Activated T-helper 1 cell treated with anti-CD3 and anti-CD28 coated beads, Interleukin-2, amount 50 U/mL, for 16 hours (primary cell): ENCODE measurements at places on chromosomes 4 and X.

GRCh38 chrX:55253528-55253927 lies 11.2 kb downstream of the PAGE3 start:
- no peak for DNase-seq

GRCh38 chr4:1732911-1733310 lies 11.6 kb downstream of the TACC3 start:
- no peak for DNase-seq

- no peak for DNase-seq
Observed at GRCh38 chrX:103063918-103064434, at the start of gene BEX1. Gene BEX1 (minus strand): TSS chrX:103064171. CDS start chrX:103063274, 897 bp downstream.

- no peak for DNase-seq
Observed at GRCh38 chr4:121737846-121738554, 27.0 kb downstream of the SMIM43 start.

DNA sequence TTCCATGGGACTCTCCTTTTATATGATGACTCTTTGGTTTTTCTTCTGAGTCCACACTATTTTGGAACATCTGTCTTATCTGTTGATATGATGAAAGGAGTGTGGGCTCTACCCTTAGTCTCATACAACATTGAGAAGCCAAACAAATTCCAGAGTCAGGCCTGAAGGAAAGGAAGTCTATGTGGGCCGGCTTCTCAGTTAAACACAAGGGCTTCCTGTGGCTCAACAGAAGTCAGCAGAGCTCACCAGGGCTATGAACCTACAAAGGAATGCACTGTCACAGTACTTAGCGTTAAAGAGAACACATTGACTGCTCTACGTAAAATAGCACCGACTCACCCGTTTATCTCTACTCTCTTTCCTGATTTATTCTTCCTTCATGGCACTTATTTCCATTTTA lies 641.0 kb upstream of the FRG1 start:
- DNase-seq, result no peak

- no peak for DNase-seq
Observed at GRCh38 chr4:7523526-7523925, 88.8 kb upstream of the PSAPL1 start.

GRCh38 chr4:160537681-160538080 lies 1434.8 kb downstream of the RAPGEF2 start:
- no peak for DNase-seq

- DNase-seq, result no peak
Observed at GRCh38 chr4:126405369-126405982, 1090.7 kb downstream of the FAT4 start.

- DNase-seq, result no peak
Observed at GRCh38 chrX:35741142-35741541, 57.0 kb upstream of the MAGEB16 start.

- no peak for DNase-seq
Observed at GRCh38 chr4:112426416-112426815, 89.6 kb downstream of the NEUROG2 start.

DNA sequence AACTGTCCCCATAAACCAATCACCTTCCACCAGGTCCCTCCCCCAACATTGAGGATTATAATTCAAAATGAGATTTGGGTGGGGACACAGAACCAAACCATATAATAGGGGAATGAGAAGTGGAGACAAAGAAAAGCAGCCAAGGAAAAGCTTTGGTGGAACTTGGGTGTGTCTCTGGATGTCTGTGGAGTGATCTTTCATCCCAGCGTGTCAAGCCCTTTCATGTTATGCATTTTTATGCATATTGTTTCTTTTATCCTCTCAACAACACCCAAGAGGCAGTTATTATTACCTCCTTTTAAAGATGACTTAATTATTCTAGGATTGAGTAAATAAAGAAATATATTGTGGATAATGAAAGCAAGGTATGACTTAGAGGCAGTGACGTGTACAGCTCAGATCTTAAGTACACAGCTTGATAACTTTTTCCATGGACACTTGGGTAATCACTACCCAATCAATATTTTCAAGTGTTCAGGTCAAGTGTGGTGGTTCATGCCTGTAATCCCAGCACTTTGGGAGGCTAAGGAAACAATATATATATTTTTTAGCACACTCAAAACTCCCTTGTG lies 42.6 kb upstream of the HOPX start:
- no peak for DNase-seq

GRCh38 chr4:5460106-5460801 lies 248.1 kb downstream of the EVC2 start:
- DNase-seq, result no peak

- DNase-seq, result no peak
Observed at GRCh38 chr4:148651991-148652390, 209.8 kb upstream of the NR3C2 start.

- DNase-seq, result no peak
Observed at GRCh38 chrX:34371754-34372153, 239.6 kb upstream of the FAM47A start.

- DNase-seq, result peak; percentile 75
Observed at GRCh38 chrX:12974796-12975669, at the start of gene TMSB4X. Gene TMSB4X (plus strand): TSS chrX:12975110.

- DNase-seq, result no peak
Observed at GRCh38 chr4:124085561-124086180, 626.9 kb downstream of the ANKRD50 start.

DNA sequence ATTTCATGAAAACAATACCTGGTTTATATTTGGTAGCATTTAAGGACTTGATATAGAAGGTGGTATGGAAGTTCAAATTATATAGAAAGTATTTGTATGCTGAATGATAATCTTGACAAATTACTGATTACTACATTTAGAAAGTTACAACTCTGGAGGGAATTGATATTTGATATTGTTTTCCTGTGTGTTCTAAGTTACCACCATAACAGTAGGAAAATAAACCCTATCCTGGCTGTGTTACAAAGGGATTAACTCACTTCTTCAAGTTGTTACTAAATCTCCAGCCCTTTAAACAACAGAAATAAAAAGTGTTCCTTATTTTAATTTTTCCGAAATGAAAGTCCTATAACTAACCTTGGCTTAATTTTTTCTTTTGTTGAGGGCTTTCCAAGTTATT lies 36.6 kb downstream of the FHL1 start:
- DNase-seq, result no peak

GRCh38 chr4:122341886-122342285 lies 36.9 kb upstream of the ADAD1 start:
- DNase-seq, result no peak

- DNase-seq, result no peak
Observed at GRCh38 chrX:44997282-44997812, 124.4 kb downstream of the KDM6A start.

- DNase-seq, result no peak
Observed at GRCh38 chr4:113781439-113782040, 20.0 kb upstream of the CAMK2D start.

- no peak for DNase-seq
Observed at GRCh38 chr4:151420250-151420807, 11.4 kb downstream of the FHIP1A start.

DNA sequence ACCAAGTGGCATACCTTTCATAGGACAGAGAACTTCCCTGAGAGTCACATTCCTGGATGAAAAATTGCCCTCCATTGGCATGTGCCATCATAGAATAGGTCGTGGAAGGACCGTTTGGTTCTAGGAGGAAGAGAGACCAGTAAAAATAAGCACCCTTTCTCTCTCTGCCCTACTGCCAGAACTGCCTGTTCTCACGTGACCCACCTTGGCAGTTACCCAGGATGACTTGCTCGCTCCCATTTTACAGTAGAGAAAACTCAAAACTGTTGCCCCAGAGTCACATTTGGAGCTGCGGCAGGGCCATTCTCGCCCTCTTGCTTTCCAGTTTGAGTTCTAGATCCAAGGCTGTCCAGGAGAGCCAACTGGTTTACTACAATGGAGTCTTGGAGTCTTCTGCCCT lies 1.1 kb upstream of the NLGN3 start:
- no peak for DNase-seq

- no peak for DNase-seq
Observed at GRCh38 chrX:110836001-110836400, 40.4 kb upstream of the CHRDL1 start.

DNA sequence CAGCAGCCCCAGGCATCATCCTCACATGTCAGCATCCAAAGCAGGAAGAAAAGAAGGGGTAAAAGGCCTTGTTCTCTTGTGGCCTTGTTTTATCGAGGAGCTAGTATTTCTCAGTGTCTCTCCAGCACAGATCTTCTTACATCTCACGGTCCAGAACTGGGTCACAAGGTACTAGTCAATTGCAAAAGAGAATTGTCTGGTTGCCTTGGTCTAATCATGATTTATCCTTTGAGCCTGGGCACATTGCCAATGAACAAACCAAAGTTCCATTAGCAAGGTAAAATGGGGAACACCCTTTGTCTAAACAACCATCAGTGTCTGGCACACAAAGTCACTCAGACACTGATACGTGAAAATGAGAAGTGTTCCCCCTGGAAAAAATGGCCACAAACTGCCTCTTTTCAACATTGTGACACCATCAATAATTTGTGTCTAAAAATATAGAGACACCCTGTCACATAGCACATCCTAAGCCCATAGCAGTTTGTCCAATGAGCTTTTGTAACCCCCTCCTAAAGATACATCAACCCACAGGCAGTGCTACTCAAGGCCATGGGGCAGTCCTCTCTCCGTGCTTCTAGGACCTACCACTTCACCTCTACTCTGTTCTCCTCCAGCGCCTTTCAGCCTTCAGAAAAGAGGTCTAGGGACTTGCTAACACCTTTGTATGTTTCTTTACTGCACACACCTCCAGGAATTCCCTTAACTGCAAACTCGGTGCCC lies 534.4 kb downstream of the MID1IP1 start:
- no peak for DNase-seq

- no peak for DNase-seq
Observed at GRCh38 chrX:68419975-68420374, 13.3 kb downstream of the OPHN1 start.

DNA sequence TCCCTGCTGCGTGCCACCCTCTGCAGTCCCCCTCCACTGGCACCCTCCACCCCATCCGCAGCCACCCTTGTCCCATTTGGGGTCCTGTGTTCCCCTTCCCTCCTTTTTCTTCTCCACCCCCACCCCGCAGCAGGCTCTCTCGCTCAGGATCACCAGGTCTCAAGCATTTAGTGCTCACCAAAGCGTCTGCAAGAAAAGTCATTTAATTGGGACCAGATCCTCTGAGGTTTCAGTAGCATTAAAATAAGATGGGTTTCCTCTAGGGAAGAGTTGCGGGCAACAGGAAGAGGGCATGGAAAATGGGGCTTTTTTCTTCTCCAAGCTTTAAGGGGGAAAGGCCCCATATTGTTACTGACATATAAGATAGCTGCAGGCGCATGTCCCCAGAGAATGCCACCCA lies 4.9 kb upstream of the HAUS7 start:
- DNase-seq, result no peak

GRCh38 chr4:89586864-89587263 lies 250.1 kb downstream of the SNCA start:
- DNase-seq, result no peak

DNA sequence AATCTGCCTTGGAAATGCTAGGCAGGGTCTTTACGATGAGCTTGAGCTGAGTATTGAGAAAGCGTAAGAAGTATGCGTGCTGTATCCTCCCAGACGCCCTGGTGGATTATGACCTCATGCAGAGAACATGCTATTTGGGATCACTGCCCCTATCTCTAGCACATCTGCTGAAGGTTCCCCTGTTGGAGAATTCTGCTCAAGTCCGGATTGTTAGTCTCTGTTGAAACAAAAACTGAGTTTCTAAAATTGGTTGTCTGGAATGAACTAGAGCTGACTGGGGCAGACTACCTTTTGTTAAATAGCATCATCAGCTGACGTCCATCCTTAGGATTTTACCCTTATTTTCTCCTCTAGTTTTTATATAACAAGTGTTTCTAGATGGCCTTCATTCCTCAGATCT lies 7.5 kb downstream of the FHDC1 start:
- no peak for DNase-seq

DNA sequence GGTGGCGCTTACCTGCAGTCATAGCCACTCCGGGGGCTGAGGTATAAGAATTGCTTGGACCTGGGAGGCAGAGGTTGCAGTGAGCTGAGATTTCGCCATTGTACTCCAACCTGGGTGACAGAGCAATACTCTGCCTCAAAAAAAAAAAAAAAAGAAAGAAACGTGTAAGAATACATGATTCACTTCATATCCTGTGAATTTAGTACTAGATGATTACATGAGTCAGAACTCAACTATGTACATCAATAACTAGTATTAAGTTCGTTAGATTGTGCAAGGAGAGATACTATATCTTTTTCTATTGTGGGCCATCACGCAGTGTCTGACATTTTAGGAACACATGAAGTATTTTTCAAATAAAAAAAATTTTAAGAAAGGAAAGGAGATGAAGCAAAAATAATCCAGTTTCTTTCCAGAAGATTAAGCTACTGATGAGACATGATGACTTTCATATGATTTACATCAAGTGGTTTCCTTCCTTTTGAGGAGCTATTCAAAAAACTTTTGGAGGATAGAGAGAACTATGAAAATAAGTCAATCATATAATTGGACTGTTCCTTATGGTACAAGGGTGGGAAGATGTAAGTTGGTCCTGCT lies 64.7 kb upstream of the EXOC1L start:
- no peak for DNase-seq

DNA sequence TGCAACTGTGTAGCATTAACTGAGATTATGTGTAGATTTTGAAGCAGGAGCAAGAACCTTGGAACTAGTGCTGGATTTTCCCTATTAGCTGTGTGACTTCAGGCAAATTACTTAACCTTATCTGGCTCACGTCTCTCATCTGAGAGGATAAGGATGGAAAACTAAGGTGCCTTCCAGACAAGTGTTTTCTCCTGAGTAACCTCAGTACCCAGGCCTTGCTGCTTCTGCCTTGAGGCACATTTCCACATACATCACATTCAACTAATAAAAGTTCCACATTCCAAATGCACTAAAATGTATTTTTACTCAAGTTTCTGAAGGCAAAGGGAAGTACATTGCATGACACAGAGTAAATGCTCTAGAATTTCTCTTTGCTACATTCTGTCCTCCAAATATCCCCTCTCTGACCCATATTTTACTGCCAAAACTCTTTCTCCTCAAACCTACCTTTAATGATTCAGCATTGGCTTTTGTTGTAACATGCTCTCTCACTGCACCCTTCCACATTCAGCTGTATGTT lies 195.4 kb upstream of the ADGRL3 start:
- DNase-seq, result no peak

GRCh38 chrX:71604796-71605568 lies 13.3 kb downstream of the CXCR3 start:
- no peak for DNase-seq

- DNase-seq, result peak; percentile 40
Observed at GRCh38 chr4:1723131-1723801, 1.9 kb downstream of the TACC3 start.

DNA sequence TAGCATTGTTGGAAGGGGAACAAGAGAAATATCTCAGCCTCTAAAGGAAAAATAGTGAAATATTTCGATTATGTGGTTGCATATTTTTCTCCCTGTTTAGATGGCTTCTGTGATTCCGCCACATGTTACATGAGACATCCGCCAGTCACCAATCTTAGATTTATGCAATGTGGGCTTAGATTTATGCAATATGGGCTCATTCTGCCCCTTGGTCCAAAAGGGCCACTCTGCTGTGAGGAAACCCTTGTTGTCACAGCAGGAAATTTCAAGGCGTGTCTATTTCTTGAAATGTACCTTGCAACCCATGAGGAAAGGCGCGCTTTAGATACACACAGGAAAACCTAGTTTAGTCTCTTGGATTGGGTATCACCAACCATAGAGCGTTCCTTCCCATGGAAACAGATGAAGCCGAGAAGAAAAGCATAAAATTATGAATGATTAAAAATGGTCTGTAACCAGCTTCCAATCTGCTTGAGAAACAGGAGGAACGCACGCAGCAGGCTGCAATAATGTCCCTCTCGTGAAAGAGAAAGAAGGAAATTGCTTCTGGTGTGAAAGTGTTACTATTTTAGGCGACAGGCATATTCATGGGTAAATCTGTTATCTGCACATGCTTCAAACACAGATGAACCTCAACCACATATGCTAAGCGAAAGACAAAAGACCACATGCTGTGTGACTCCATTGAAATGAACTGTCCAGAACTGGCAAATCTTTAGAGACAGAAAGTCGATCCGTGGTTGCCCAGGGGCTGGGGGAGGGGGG lies 3.7 kb downstream of the RS1 start:
- DNase-seq, result no peak
